Sigmoid colon (tissue), 7 donors: ENCODE measurements at places on chromosomes 1 and 21. TPM values are rescaled to one million over a fixed set of nuclear protein-coding genes. Genes with fewer than 3 reads are reported as not detected.

TFF3 gene
- total RNA-seq = 30.3 TPM

CFAP45 gene
- total RNA-seq = 1.8 TPM

SH2D1B gene
- total RNA-seq = not detected

GBP1 gene
- total RNA-seq = 72.1 TPM

CLDN19 gene
- total RNA-seq = not detected
